ENCODE measurements at places on chromosomes 1 and 21.

- no peak for DNase-seq
Measured at GRCh38 chr1:43272161-43272560, 2.4 kb downstream of the TMEM125 start.

DNA sequence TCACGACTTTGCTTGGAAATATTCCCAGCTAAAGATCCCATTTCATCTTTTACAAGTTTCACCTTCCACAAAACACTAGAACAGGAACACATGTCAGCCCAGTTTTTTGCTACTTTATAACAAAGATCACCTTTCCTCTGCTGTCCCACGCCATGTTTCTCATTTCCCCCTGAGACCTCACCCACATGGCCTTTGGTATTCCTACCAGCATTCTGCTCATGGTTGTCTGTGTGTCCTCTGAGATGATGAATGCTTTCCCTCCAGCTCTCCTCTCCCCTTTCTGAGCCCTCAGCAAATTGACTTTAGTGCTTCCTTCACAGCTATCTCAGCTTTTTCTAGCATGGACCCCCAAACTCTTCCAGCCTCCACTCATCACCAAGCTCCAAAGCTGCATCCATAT is 32.3 kb upstream of the ABCG1 start:
- DNase-seq = no peak

- DNase-seq = no peak
Measured at GRCh38 chr1:160074865-160075264, 4.9 kb upstream of the KCNJ10 start.

DNA sequence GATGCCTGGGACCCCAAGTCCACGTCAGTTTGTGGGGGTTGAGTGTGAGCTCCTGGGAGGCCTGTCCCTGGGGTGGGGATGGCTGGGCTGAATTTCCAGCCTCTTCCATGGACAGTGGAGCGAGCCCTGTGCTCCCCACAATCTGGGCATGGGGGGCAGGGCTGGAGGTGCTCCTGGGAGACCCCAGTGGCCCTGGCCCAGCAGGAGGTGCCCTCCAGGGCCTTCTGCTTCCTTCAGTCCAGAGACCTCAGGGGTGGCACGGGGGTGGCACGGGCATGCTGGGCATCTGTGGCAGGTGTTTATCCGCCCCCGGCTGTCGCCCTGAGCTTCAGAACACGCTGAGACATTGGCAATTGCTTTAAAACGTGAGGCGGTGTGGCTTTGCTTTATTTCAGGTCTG is 40.9 kb downstream of the MORN1 start:
- no peak for DNase-seq

DNA sequence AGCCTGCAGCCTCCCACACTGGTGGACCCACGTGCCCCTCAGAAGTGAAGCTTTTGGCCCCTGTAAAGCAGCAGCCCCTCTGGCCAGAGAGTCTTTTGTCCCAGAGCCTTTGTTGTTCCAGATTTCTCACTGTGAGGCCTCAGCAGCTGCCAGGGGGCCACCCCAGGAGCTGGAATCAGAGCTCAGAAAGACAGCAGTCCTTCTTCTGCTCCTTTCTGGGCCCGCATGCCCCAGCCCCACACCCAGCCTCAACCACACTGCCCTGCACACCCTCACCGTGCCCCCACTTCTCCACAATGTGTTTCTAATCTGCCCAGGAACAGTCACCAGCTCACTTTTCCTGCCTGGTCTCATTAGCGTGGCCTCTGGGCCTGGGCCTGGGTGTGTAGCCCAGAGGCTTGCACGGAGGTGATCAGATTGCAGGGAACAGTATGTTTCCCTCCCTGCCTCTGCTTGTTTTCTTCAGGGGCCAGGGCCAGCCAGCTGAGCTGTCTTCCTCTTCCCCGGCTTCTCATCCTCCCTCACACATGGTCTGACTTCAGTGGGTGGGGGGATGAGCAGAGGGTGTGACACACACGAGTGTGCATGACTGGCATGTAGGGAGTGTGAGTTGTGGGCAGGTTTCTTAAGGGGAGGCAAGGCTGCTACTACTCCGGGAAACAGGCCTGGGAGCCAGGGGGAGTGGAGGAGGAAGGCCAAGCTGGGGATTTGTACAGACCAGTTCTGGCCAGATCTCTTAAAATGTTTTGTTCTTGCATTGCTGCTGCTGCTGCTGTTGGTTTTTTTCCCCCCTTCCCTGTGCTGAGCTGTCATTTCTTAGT is 82.5 kb upstream of the ZNF648 start:
- DNase-seq = peak; percentile 79

DNA sequence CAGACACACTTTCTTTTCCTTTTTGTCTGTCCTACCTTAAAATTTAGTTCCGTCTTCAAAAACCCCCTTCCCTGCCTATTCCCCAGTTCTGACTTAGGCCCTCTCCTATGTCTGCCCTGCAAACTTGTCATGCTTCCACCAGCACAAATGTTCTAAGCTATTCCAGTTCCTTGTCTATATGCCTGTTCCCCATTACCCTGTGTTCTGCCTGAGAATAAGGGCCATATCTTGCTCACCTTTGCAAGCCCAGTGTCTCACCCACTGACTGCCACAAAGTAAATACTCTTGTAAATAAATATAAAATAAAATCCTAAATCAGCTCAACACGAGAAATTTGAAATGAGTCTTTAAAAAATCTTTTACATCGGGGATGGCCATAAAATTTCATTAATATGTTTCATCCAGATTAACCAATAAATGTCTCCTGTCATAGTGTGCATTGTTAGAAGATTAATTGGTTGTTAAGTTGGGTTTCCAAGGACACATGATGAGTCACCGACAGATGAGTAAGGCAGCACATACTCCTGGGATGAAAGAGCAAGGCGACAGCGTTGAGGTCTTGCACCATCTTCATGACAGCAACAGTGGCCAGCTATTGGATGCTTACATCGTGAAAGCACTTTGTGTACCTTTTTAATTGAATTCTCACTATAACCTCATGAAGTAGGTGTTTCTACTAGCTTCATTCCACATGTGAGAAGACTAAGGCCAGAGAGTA is 92.6 kb upstream of the NGF start:
- no peak for DNase-seq

- no peak for DNase-seq
Measured at GRCh38 chr1:183966487-183966886, 71.0 kb downstream of the COLGALT2 start.

- no peak for DNase-seq
Measured at GRCh38 chr1:159081626-159082025, 5.1 kb upstream of the AIM2 start.

DNA sequence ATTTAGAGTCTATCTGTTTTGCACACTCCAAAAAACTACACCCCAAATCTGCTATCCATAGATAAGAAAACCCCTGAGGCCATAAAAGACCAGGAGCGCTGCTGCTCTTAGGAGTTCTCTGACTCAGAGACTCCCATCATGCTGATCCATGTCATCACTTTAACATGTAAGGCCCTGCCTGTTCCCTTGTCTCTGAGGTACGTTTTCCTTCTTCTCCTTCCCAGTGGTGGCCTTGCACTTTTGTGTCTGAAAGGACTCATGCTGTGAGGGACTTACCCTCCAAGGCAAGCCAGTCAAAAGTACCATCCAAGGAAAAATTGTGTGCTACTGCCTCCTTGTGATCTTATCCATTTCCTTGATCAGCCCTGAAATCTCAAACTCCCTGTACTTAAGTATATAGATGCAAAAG is 427.4 kb upstream of the NCAM2 start:
- no peak for DNase-seq

- no peak for DNase-seq
Measured at GRCh38 chr1:56235909-56236510, 343.4 kb downstream of the PLPP3 start.

Measured in left ventricle myocardium superior (tissue), 1 donor.